ENCODE measurements at places on chromosomes 3 and 15.

GRCh38 chr3:10665592-10665991 is 150.4 kb upstream of the SLC6A11 start:
- DNase-seq: no peak

DNA sequence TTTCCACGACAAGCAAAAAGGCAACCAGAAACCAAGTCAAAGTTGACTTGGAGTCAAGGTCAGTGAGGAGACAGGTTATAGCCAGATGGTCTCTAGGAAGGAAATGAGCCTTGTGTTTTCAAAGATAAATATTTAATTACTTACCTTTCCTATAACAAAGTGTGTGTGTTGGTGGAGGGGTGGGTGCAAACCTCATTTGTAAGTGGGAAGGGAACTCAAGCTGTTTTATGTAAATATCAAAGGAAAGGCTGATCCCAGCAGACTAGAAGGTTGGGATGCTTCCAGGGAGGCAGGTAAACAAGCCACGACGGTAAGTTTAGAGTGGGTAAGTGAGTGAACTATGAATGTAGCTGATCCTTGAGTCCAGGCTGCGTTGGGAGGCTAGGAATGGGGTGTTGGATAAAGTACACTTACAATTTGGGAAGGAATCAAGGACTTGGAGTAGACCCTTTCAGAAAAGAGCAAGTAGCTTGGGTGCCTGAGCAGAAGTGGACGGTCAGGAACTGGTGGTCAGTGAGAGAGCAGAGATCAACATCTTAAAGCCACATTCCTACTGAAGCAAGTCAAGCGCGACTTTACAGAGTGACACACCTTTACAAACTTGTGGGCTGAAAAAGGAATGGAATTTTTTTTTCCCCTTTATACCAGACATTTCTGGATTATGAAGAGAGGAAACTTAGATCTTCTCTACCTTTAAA is 82.0 kb upstream of the TBL1XR1 start:
- no peak for DNase-seq

DNA sequence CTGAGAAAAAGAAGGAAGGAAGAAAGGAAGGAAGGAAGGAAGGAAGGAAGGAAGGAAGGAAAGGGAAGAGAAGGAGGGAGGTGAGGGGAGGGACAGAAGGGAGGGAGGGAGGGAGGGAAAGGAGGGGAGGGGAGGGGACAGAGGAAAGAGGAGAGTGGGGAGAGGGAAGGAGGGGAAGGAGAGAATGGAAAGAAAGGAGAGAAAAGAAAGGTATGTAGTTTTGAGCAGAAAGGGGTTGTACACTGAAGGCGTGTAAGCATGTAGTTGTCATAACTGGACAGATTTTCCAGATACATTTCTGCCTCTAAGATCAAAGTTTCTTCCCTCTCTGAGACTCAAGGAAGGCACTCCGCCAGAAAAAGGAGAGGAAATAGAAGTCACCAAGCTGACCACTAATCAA is 113.4 kb upstream of the KBTBD8 start:
- DNase-seq: no peak

DNA sequence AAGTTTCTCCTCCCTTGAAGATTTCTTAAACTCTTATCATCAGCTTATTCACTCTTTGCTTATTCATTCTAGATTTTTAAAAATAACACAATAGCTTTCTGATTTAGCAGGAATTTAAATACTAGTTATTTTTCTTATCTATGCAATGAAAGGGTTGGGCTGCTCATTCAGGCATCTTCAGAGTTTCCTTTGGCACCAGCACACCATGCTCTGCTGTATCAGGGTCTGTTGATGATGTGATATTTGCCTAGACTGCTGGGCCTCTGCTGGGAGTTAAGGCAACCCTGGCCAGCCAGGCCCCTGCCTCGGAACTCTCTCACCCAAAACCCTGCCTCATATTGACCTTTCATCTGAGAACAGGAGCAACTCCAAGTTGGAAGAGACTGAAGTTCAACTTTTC is 35.0 kb downstream of the DRD3 start:
- no peak for DNase-seq

DNA sequence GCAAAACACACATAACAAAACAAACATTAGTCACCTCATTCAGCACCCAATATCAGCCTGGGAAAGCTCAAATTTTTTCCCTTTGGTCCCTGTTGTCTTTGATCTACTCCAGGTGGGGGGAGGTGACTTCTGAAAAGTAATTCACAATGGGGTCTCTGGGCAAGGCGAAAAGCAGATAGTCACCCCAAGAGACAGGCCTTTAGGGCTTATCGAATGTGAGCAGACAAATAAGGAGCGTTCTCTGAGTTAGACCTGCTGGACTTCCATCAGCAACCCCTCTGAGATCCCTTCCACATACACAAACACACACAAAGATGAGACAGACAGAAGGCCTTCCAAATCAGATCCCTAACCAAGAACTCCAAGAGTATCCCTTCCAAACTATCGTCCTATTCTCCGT is 171.0 kb upstream of the SMAD3 start:
- DNase-seq: no peak

GRCh38 chr3:60085649-60086048 is 1035.8 kb upstream of the CFAP20DC start:
- DNase-seq: no peak

DNA sequence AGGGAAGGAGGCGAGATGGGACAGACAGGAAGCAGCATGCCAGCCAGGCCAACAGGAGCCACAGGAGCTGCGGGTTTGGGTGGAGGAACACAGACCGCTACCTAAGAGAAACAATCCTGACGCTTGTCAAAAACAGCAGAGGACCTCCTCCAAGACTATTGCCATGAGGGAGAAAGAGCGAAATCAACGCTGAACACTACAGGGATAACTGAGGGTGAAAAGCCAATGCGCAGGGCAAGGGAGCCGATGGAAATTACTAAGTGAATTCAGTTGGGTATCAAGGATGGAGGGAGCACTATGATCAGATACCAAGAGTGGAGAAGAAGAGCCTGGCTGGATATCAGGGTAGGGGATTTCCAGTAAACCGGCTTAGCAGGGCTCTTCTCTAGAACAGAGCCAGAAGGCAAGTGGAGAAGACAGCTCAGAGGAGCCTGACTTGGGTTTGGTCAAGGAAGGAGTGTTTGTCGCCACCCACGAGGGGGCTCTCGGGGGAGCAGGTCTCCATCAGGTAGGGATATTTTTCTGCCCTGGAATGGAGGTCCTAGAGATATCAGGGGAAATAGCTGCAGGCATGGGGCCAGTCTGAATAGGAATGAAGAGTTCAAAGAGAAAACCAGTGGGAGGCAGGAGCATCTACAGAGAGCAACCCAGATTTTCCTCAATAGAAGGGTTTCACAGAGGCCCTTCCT is 48.4 kb downstream of the SLC41A3 start:
- DNase-seq: no peak

Measured in activated CD4-positive, alpha-beta T cell treated with anti-CD3 and anti-CD28 coated beads for 24 hours (primary cell).